ENCODE measurements at places on chromosomes 3 and 15. TPM values are rescaled to one million over a fixed set of nuclear protein-coding genes. Genes with fewer than 3 reads are reported as not detected.

GOLGA6D gene
- total RNA-seq = not detected

ALPK3 gene
- total RNA-seq = 1.0 TPM

GOLGA6A gene
- 0.05 TPM for total RNA-seq

GRCh38 chr15:46858150-46858549, 859.2 kb upstream of the SEMA6D start:
- H3K27ac ChIP-seq = no peak overlapping the region
- DNase-seq = no peak
- H3K4me3 ChIP-seq = no peak overlapping the region
- H3K36me3 ChIP-seq = no peaks in the 10 kb centered on the region

DNA sequence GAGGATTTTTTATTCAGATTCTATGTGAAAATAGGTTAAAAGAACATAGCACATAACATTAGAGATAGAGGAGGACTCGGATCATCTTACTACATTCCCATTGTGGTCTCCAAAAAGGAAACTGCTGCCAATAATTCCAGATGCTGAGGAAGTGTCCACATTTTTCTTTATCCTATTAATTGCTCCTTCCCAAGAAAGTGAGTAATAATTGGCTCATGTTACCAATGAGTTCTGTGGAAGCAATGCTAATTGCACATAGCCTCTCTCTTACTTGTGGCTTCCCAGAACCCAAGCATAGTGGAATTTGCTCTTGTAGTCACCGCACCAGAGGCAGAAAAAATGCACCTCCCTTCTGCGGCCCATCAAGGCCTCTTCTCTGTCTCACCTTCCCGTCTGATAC, 208.4 kb downstream of the PLOD2 start:
- no peaks in the 10 kb centered on the region for H3K27me3 ChIP-seq
- no peaks in the 10 kb centered on the region for H3K36me3 ChIP-seq
- H3K27ac ChIP-seq = no peak overlapping the region
- no peak overlapping the region for H3K4me3 ChIP-seq

DNA sequence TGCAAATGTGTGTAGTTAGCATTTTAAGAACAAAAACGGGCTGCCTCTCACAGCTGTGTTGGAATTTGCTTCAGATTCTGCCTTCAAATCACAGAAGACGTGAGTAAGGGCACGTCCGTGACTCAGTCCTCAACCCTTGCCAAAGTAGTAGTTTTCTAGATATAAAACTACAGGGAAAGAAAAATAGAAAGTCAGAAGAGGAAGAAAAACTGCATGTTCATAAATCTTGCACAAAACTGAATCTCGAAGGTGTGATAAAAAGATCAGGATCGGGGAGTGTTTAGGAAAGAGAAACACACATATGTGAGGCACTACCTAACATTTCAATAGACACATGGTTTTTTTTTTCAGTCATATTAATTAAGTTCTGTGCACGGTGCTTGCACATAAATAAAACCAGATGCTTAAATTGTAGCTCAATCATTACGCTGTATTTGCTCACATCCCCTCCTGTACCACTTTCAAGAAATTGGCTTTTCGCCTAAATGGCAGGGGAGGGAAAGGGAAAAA, 71.7 kb downstream of the P3H2 start:
- H3K4me1 ChIP-seq = peaks cover 25% of the 10 kb centered on the region
- H3K4me3 ChIP-seq = no peak overlapping the region

- no peak overlapping the region for H3K27ac ChIP-seq
- no peak for DNase-seq
- H3K36me3 ChIP-seq = no peaks in the 10 kb centered on the region
- H3K27me3 ChIP-seq = no peaks in the 10 kb centered on the region
These were observed 10.4 kb downstream of the INO80 start for GRCh38 chr15:41105348-41106334.

DNA sequence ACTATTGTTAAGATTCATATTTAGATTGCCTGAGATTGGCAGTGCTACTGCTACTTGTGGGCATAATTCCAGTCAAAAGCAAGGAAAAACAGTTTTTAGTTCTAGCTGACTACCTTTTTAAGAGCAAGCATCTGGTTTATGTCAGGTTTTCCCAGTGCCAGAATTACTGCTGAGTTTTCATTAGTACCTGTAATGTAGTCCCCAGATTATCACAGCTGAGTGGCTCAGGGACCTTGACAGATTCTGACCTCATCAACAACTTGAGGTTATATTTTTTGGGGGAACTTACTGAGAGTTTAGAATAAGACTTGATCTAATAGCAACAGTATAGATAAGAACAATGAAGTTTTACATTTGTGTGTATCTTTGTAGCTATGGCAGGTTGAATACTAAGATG, 31.0 kb downstream of the NXPE3 start:
- no peak for DNase-seq
- H3K27ac ChIP-seq = no peak overlapping the region
- no peaks in the 10 kb centered on the region for H3K27me3 ChIP-seq
- H3K4me3 ChIP-seq = no peak overlapping the region
- H3K36me3 ChIP-seq = no peaks in the 10 kb centered on the region
- no peaks in the 10 kb centered on the region for H3K4me1 ChIP-seq

GRCh38 chr3:70550723-70551319, 238.4 kb upstream of the MDFIC2 start:
- no peak overlapping the region for H3K27ac ChIP-seq
- no peaks in the 10 kb centered on the region for H3K36me3 ChIP-seq
- peak; percentile 15 for DNase-seq
- H3K4me3 ChIP-seq = no peak overlapping the region

- no peak overlapping the region for H3K4me3 ChIP-seq
- no peak overlapping the region for H3K27ac ChIP-seq
- H3K4me1 ChIP-seq = no peaks in the 10 kb centered on the region
- DNase-seq = no peak
- no peaks in the 10 kb centered on the region for H3K27me3 ChIP-seq
These were observed 265.6 kb upstream of the CDIN1 start for GRCh38 chr15:36313736-36314280.

Data from Panc1 (cell line).